CD4-positive, alpha-beta memory T cell (primary cell): ENCODE measurements at places on chromosomes 12 and 14.

- DNase-seq: no peak
- no peak overlapping the region for H3K4me3 ChIP-seq
- no peak overlapping the region for H3K27ac ChIP-seq
- H3K36me3 ChIP-seq: no peaks in the 10 kb centered on the region
These were observed 122.5 kb upstream of the COCH start for GRCh38 chr14:30751646-30752416.

GRCh38 chr12:26460361-26460760, 265.0 kb downstream of the SSPN start:
- no peaks in the 10 kb centered on the region for H3K36me3 ChIP-seq
- no peaks in the 10 kb centered on the region for H3K27me3 ChIP-seq
- DNase-seq: no peak
- no peak overlapping the region for H3K27ac ChIP-seq
- no peak overlapping the region for H3K4me3 ChIP-seq

GRCh38 chr12:69610729-69611128, at the start of gene LRRC10:
Gene LRRC10 (minus strand): TSS chr12:69610907. CDS start chr12:69610838, 69 bp downstream.
- no peak within 1 kb of the TSS for H3K4me3 ChIP-seq
- H3K27me3 ChIP-seq: no peaks in the 10 kb centered on the region
- no peak within 1 kb of the TSS for H3K27ac ChIP-seq
- no peaks in the 10 kb centered on the region for H3K36me3 ChIP-seq
- no peak for DNase-seq

DNA sequence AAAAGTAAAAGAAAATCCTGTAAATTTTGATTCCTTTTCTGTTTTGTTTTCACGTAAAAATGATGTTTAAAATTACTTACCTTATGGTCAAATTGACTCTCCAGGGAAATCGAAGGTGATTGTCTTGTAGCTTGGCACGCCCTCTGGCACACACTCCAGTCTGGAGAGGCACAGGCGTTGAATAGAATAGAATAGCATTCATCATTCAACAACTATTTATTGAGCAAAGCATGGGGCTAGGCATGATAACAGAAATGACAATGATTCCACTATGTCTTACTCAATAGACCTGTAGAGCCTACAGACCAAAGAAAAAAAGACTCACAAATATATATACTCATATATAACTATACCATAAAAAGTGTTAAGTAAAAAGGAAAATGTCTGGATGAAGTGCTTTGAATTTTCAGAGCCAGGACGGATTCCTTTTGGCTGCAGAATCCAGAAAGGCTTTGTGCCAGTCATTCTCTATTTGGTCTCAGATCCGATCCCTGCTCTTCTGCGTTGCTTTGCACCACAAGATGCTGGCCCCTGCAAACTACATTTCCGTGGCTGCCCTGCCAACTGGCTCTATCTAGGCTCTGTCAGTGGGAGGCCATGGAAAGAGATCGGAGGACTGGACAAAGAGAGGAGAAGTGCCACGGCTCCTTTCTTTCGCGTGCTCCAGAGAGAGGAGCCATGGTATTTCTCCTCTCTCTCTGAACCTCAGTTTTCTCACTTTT, 231.8 kb downstream of the CRADD start:
- H3K27ac ChIP-seq: no peak overlapping the region
- H3K4me3 ChIP-seq: no peak overlapping the region
- no peaks in the 10 kb centered on the region for H3K36me3 ChIP-seq
- no peaks in the 10 kb centered on the region for H3K4me1 ChIP-seq
- no peaks in the 10 kb centered on the region for H3K27me3 ChIP-seq

GRCh38 chr12:28290262-28290661, 100.0 kb downstream of the CCDC91 start:
- H3K4me1 ChIP-seq: no peaks in the 10 kb centered on the region
- DNase-seq: no peak
- H3K27me3 ChIP-seq: no peaks in the 10 kb centered on the region
- H3K36me3 ChIP-seq: no peaks in the 10 kb centered on the region
- H3K27ac ChIP-seq: no peak overlapping the region

DNA sequence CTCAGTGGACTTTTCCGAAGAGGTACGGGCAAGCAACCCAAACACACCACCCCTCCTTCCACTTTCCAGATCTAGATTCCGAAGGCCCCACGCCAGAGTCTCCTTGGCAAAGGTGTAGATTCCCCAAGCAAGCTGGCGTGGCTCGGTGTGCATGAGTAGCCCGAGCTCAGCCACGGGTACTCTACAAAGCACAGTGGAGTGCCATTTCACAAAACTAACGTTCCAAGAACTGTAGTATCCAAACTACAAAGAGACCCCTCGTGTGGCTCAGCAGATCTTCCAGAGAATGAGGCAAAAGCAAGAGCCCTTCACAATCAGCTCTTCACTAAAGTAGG, 72.1 kb downstream of the FOXN3 start:
- DNase-seq: no peak
- no peaks in the 10 kb centered on the region for H3K4me1 ChIP-seq
- H3K4me3 ChIP-seq: no peak overlapping the region
- no peak overlapping the region for H3K27ac ChIP-seq

DNA sequence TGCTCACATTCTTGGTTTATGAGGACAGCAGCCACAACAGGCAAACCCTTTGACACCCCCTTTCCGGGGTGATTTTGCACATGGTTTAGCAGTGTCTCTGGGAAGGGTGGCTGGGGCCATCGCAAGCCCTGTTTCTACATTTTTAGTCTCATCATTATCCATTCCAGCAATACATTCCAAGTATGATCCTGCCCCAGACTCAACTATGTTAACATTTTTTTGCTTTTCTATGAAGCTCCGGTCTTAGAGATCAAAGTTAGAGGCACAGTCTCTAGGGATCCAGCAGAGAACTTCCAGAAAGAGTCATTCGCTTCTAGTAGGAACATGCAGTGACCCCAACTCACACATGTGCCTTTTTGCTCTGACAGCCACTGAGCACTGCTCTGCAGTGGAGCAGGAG, 130.9 kb downstream of the TBX5 start:
- DNase-seq: no peak
- H3K27me3 ChIP-seq: no peaks in the 10 kb centered on the region
- H3K4me3 ChIP-seq: no peak overlapping the region
- no peaks in the 10 kb centered on the region for H3K36me3 ChIP-seq
- no peak overlapping the region for H3K27ac ChIP-seq

DNA sequence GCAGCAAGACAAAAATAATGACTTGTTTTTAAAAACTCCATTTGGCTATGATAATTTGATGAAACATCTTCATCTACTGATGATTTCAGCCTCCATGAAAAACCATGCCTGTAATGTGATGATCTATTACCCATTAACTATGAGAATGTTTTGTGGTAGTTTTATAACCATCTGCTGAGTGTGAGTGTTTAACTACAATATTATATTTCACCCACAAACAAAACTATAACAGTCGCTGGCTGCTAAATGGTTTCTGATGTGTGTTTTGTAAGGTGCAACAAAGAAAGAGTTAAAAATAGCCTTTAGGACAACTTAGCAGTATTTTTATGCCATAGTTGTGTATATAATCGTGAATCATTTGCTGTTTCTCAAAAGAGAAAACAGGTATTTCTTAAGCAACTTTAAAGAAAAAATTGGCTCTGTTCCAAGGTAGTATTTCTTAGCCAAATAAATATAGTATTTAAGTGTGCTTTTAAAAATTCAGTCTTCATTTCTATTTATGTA, 4.9 kb downstream of the PTHLH start:
- no peaks in the 10 kb centered on the region for H3K36me3 ChIP-seq
- H3K27me3 ChIP-seq: peaks cover 37% of the 10 kb centered on the region
- H3K4me3 ChIP-seq: no peak overlapping the region
- H3K4me1 ChIP-seq: peaks cover 22% of the 10 kb centered on the region
